ENCODE measurements at places on chromosomes 3 and 15.

- DNase-seq: no peak
- no peak overlapping the region for H3K4me3 ChIP-seq
- no peak overlapping the region for H3K27ac ChIP-seq
- no peaks in the 10 kb centered on the region for H3K36me3 ChIP-seq
- peaks cover 4% of the 10 kb centered on the region for H3K4me1 ChIP-seq
- H3K27me3 ChIP-seq: peaks cover 4% of the 10 kb centered on the region
These were observed 226.7 kb upstream of the ALCAM start for GRCh38 chr3:105139881-105140560.

- peak overlapping the region; percentile 89 for H3K4me3 ChIP-seq
- DNase-seq: no peak
- no peaks in the 10 kb centered on the region for H3K36me3 ChIP-seq
- no peak overlapping the region for H3K27ac ChIP-seq
These were observed 2.1 kb downstream of the ZDHHC19 start for GRCh38 chr3:196208942-196209695.

- H3K27me3 ChIP-seq: no peaks in the 10 kb centered on the region
- peaks cover 10% of the 10 kb centered on the region for H3K36me3 ChIP-seq
- peaks cover 16% of the 10 kb centered on the region for H3K4me1 ChIP-seq
These were observed 29.5 kb downstream of the TBC1D2B start for GRCh38 chr15:78047761-78048627.

DNA sequence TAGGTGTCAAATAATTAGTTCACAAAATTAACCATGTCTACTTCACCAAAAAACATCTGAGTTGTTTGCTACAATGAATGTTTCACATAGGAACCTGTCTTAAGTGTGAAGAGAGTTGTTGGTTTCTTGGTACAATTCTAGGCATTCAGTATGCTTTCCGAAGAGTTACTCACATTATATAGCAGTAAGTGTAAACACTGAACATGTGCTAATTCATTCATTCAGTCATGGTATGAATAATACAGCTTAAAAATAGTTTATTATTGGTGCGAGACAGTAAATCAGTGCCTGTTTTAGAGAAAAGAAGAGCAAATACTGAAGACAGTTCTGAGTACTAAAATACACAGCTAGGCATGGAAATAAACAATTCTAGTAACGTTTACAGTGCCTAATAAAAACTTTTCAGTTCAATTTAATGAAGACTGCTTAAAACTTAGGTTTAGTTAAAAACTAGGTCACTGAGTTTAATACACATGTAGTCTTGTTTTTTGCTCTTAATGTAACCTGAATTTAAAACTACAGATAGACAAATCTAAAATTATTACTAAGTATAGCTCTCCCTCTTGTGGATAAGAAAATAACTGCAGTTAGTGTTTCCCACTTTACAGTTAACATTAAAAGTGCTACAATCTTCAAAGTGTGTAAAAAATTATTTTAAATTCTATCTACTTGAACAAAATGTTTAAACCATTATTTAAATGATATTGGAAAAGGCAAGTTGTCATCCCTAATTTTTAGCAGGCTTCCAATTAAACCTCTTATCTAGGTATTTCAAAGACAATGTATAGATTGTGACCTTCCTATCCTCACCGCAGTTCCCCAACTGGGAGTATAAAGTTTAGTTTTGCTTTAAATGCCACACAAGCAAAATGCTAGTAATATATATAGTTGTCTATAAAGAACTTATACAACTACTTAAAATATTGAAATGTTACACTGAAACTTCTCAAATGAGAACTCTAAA lies 20.1 kb upstream of the ZCWPW2 start:
- no peak overlapping the region for H3K4me3 ChIP-seq
- no peaks in the 10 kb centered on the region for H3K4me1 ChIP-seq
- no peaks in the 10 kb centered on the region for H3K27me3 ChIP-seq
- peak; percentile 24 for DNase-seq
- H3K36me3 ChIP-seq: peaks cover 7% of the 10 kb centered on the region

DNA sequence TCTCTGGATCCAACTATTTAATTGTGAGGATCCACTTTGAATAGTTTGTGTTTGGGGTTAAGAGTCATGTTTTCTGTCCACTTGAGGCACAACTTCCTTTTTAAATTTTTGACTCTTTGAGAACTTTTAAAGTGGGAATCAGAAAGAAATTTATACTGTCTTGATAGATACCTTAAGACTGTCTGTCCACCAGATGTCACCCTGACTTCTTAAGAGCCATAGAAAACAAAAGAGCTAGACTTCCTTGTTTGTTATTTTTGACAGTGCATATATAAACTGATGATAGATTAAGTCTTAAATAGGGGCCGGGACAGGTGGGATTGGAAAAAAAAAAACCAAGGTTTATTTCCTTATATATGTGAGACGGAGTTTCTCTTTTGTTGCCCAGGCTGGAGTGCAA lies 52.1 kb upstream of the WDR72 start:
- no peaks in the 10 kb centered on the region for H3K36me3 ChIP-seq
- DNase-seq: no peak
- H3K4me3 ChIP-seq: no peak overlapping the region
- no peaks in the 10 kb centered on the region for H3K4me1 ChIP-seq

DNA sequence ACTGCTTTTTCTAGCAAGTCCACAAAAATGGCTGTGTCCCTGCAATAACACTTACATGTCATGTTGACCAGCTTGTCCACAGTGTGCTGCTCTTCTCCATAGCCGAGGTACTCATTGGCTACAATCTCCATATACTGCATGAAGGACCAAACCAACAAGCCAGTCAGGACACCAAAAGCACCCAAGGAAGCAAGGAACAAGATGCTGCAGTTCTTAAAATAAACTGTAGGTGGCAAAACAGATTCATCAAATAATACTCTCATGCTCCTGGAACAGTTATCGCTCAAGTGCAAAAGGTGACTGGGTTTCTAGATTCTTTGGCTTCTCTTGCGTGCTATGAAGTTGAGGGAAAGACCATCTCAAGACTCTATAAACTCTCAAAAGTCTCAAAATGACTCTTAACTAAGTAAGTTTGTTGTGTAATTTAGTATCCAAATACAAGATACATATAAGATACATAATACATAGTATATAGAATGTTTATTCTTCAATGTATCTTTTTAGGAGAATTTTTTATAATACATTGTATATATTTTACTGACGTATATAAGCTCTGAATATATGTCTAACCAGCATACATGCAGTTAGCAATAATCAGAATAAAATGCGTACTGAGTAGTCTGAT lies 57.0 kb downstream of the NEK10 start:
- H3K27me3 ChIP-seq: peaks cover 2% of the 10 kb centered on the region
- no peak overlapping the region for H3K27ac ChIP-seq
- H3K4me1 ChIP-seq: no peaks in the 10 kb centered on the region

GRCh38 chr3:171168086-171168485 lies 141.6 kb upstream of the SLC2A2 start:
- H3K36me3 ChIP-seq: peaks cover 2% of the 10 kb centered on the region
- H3K27me3 ChIP-seq: no peaks in the 10 kb centered on the region
- no peak overlapping the region for H3K27ac ChIP-seq
- peaks cover 10% of the 10 kb centered on the region for H3K4me1 ChIP-seq
- DNase-seq: no peak

- H3K4me3 ChIP-seq: no peak overlapping the region
- no peak for DNase-seq
These were observed 23.1 kb downstream of the SLC24A5 start for GRCh38 chr15:48143856-48144255.

- H3K27ac ChIP-seq: no peak overlapping the region
- peaks cover 56% of the 10 kb centered on the region for H3K36me3 ChIP-seq
- no peak overlapping the region for H3K4me3 ChIP-seq
- no peaks in the 10 kb centered on the region for H3K27me3 ChIP-seq
- DNase-seq: no peak
These were observed 230.2 kb downstream of the GBE1 start for GRCh38 chr3:81531263-81531662.

DNA sequence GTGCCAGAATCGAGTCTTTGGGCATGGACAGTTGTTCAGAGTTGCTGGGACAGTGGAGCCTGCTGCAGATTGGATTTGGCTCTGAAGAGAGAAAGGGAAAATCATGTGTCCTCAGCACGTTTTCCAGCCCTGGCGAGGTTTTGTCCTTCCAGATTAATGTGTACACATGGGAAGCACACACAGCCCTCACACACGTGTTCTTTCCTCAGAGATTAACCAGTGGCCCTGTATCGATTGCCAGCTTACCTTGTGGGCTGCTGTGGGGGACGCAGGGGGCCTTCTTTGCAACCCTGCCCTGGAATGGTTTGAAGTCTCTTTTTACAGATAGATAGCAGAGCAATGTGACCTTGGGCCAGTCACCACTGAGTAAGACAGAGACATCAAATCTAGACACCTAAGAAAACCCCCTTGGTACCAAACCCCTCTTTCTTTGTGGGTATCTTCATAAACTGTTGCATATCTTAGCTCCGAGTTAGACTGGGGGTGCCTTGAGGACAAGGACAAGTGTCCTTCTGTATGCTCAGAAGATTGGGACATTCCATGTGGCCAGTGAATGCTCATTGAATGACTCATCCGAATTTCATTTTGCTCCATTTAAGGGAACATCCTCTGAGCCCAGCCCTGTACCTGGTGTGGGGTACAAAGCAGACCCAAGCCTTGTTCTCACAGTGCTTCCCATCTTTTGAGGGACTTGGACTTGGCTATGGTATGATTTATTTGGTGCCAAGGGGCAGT lies 48.0 kb downstream of the SMAD6 start:
- H3K27me3 ChIP-seq: peaks cover 14% of the 10 kb centered on the region
- DNase-seq: no peak
- H3K36me3 ChIP-seq: peaks cover 2% of the 10 kb centered on the region
- no peak overlapping the region for H3K27ac ChIP-seq

- no peak for DNase-seq
- H3K27me3 ChIP-seq: no peaks in the 10 kb centered on the region
- peaks cover 7% of the 10 kb centered on the region for H3K36me3 ChIP-seq
- no peak overlapping the region for H3K4me3 ChIP-seq
- H3K4me1 ChIP-seq: peaks cover 39% of the 10 kb centered on the region
- H3K27ac ChIP-seq: no peak overlapping the region
These were observed 22.9 kb upstream of the UTS2B start for GRCh38 chr3:191353022-191353777.

GRCh38 chr3:138862531-138862923 lies 27.8 kb upstream of the PIK3CB start:
- H3K4me3 ChIP-seq: no peak overlapping the region
- no peak overlapping the region for H3K27ac ChIP-seq
- DNase-seq: no peak
- H3K4me1 ChIP-seq: peaks cover 4% of the 10 kb centered on the region
- H3K27me3 ChIP-seq: no peaks in the 10 kb centered on the region
- no peaks in the 10 kb centered on the region for H3K36me3 ChIP-seq

- no peak for DNase-seq
- peaks cover 5% of the 10 kb centered on the region for H3K4me1 ChIP-seq
- no peaks in the 10 kb centered on the region for H3K36me3 ChIP-seq
- no peak overlapping the region for H3K27ac ChIP-seq
- peaks cover 2% of the 10 kb centered on the region for H3K27me3 ChIP-seq
These were observed 124.5 kb downstream of the TLE3 start for GRCh38 chr15:69973102-69973714.

GRCh38 chr3:46676601-46677410 lies 16.7 kb downstream of the ALS2CL start:
- H3K36me3 ChIP-seq: no peaks in the 10 kb centered on the region
- no peaks in the 10 kb centered on the region for H3K4me1 ChIP-seq
- no peak for DNase-seq
- H3K4me3 ChIP-seq: no peak overlapping the region

DNA sequence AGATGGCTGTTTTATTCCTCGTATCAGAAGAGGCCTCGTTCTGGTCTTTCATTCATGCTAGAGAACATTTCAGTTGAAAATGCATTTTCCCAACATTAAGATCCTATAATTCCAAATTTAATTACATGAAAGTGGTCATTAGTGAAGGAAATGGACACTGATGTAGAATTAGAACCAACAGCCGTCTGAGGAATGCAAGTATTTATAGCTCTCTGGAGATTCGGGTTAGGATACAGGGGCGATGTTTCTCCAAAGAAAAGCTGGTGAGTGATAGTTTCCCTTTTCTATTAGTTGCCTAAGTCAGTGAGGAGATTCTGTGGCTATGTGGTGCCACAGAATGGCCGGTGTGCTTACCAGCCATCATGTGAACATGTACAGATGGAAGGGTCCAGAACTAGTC lies 109.0 kb upstream of the IL12A start:
- H3K27me3 ChIP-seq: peaks cover 5% of the 10 kb centered on the region
- DNase-seq: no peak
- H3K27ac ChIP-seq: no peak overlapping the region
- H3K36me3 ChIP-seq: no peaks in the 10 kb centered on the region
- H3K4me1 ChIP-seq: no peaks in the 10 kb centered on the region

DNA sequence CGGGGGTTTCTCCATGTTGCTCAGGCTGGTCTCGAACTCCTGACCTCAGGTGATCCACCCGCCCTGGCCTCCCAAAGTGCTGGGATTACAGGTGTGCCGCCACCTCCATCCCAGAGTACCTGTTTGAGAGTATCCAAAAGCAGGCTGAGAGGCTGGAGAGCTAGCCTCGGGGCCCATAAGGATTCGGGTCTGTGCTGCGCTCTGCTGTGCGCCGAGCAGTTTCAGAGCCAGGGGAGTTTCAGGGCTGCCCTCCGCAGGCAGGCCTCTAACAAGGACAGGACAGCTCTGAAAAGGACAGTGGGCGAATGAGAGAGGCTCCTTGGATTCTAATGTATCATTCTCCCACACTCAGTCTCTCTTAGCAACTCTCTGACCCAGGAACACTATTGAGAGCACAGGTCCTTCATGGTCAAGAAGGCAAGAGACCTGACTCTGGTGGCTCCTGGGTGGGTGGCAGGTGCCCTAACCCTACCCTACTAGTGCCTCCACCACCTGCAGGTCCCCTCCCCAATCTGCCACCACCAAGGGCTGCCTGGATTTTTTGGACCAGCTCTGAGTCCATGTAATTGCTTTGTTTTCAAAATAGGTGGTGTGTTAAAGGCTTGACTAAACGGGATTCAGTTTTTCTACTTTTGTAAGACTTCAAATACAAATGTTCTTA lies 27.8 kb downstream of the MAGEF1 start:
- no peak overlapping the region for H3K4me3 ChIP-seq
- no peak overlapping the region for H3K27ac ChIP-seq
- DNase-seq: no peak
- no peaks in the 10 kb centered on the region for H3K27me3 ChIP-seq

- no peaks in the 10 kb centered on the region for H3K4me1 ChIP-seq
- no peak for DNase-seq
- no peak overlapping the region for H3K27ac ChIP-seq
- no peaks in the 10 kb centered on the region for H3K36me3 ChIP-seq
- no peak overlapping the region for H3K4me3 ChIP-seq
- peaks cover 8% of the 10 kb centered on the region for H3K27me3 ChIP-seq
These were observed 363.6 kb downstream of the RORA start for GRCh38 chr15:60865507-60865906.

DNA sequence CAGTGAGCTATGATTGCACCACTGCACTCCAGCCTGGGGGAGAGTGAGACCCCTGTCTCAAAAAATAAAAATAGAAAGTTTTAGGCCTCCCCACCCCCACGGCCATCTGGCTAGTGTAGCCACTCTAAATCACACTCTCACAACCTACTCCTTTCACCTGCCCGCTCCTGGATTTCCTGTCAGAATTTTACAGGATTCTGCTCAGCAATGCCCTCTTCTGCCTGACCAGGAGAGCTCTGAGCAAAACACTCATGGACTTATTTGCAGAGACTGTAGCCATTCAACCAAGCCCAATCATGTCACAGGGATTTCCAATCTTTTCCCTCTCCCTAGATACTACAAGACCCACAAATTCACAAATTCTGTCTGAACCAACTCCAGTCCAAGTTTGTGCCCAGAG lies 242.6 kb upstream of the TPRG1 start:
- H3K4me1 ChIP-seq: peaks cover 4% of the 10 kb centered on the region
- H3K27ac ChIP-seq: no peak overlapping the region
- peaks cover under 1% of the 10 kb centered on the region for H3K27me3 ChIP-seq
- no peaks in the 10 kb centered on the region for H3K36me3 ChIP-seq
- no peak overlapping the region for H3K4me3 ChIP-seq
- DNase-seq: no peak
